ENCODE measurements at places on chromosomes 12 and 14.
A peak's percentile ranks its signal among the peaks of the same experiment; 100 is the strongest.

- DNase-seq, result no peak
Measured at GRCh38 chr14:89947344-89947743, 7.2 kb downstream of the EFCAB11 start.

DNA sequence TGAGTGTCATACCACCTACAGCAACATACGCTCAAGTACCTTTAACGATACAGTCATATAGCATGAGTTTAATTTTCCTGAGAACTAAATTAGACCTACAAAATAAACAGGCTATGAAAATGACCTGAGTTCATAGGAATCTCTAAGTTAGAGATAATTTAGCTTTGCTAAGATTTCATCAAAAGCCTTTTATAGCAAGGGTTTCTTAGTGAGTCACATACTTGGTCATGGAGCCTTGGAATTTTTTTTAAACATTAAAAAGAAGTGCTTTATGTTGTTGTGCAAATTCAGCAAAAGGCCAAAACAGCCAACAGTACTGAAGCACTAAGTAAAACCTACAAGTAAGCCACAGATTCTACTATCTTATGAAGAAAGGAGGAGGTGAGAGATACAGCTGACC, 93.6 kb upstream of the FERMT2 start:
- DNase-seq, result peak; percentile 58

- no peak for DNase-seq
Measured at GRCh38 chr14:89440986-89441909, 24.2 kb upstream of the FOXN3 start.

DNA sequence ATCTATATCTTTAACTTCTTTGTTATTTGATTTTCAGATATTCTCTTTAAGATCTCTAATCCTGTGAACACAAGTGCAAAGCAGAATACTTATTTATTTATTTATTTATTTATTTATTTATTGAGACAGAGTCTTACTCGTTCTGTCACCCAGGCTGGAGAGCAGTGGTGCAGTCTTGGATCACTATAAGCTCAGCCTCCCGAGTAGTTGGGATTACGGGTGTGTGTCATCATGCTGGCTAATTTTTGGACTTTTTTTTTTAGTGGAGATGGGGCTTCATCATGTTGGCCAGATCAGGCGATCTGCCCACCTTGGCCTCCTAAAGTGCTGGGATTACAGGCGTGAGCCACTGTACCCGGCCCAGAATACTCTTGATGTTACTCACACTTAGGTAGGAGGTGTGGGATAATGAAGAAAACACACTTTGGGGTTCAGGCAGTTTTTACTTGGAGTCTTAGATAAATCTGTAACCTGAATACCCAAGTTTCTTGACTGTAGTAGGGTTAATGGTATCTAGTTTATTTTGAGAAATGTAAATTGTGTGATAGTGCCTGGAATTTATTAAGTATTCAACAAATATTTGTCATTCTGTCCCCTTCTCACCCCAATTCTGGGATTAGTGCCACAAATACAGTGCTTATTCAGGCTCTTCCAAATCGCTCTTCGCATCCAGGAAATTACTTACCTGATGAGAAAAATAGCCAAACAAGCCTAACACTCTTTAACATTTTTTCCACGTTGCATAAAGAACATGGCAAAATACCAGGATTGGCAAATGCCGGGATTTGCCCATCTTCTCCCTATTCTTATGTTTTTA, 33.0 kb downstream of the METAP2 start:
- DNase-seq, result no peak

GRCh38 chr12:26530461-26530860, 302.5 kb downstream of the ITPR2 start:
- DNase-seq, result no peak

DNA sequence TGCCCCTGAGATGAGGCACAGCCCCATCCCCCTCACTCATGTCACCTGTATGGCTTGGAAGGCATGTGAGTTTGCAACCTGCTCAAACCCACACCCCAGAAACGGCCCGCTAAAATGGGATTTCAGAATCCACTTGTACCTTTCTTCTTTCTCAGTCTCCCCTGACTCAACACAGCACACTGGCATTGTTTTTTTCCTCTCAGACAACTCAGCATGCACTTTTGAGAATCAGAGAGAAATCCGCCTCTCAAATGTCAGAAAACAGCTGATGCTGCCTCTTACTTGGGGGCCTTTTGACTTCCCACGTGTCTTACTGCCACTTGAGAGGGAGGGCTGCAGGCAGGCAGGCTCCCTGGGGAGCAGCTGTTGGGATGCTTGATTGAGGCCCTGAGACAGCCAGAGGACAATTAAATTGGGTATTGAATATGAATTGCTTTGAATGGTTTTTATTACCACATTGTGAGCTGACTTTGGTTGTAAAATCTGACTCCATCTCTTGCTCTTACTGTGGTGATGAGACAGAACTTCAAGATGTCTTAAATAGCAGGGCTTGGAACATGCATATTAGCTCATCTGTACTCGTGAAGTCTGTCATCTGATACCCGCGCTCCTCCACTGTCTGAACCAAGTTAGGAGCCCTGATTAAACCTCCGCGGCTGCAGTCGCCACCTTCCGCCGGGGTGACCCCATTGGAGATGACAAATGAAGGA, 96.6 kb downstream of the APAF1 start:
- DNase-seq, result no peak

GRCh38 chr12:2074792-2075191, 22.0 kb downstream of the CACNA1C start:
- no peak for DNase-seq

GRCh38 chr12:27859648-27860047, 79.6 kb upstream of the MANSC4 start:
- no peak for DNase-seq

DNA sequence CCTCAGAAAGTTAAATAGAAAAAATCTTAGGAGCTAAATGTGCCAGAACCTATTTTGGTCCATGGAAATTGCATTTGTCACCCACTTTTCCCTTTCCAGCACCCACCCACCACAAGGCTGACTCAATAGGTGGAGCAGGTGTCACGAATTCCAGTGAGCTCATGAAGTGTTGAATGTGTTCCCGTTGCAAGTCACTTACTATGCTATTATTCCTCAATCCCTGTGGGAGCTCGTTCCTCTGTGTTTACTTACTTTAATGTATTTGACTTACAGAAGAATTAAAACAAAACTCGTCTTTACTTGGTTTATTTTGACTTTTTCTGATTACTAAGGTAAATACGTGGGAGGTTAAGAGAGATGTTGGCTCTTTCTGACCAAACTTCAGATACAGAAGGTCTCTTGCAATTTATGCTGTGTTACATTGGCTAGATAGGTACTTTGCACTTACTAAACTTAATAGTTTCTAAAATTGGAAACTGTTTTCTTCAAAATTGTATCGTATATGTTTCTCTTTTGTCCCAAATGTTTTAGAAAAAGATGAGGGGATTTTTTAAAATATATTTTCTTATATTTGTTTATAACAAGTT, 269.4 kb upstream of the NOVA1 start:
- peak; percentile 17 for DNase-seq
